ENCODE measurements at places on chromosomes 12 and 14.

GRCh38 chr12:2118481-2119255 lies 65.9 kb downstream of the CACNA1C start:
- no peak for DNase-seq

DNA sequence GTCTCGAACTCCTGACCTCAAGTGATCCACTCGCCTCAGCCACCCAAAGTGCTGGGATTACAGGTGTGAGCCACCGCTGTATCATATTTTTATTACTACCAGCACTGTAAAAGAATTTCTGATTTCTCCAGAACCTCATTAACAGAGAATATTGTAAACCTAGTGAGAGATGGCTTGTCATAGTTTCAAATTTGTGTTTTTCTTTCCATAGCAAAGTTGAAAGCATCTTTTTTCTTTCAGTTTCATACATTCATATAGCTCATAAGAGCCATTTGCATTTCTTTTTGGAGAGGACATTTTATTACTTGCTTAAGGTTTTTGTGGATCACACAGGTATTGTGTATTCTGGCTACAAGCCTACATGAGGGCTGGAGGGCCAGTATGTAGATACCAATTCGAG lies 58.0 kb downstream of the MIS18BP1 start:
- no peak for DNase-seq

DNA sequence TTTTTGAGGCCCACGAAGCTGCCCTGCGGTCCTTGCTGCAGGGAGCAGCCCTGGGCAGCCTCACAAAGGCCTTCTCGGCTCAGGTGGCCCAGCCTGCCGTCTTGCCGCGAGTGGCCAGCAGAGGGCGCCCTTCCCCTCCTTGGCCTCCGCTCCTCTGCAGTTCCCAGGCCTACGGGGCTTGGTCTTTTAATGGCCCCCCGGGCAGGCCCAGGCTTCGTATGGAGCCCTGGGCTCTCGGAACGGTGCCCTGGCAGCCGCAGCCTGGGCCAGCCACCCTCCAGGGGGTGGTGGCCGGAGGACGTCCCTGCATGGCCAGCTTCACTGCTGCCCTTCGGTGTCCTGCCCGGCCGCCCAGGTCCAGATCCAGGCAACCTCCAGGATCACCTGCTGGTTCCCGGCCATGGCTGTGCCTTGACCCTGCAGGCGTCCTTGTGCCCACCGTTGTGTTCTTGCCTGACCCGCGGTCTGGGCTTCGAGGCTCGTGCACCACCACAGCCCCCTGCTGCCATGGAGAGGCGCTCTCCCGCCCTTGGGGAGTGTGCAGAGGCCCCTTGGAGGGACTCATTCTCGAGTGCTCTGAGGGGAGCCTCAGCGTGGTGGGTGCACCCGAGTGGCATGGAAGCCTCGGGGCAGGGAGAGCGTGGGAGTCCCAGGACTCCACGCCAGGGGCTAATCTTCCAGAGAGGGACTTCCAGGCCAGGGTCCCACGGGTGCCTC lies 9.4 kb downstream of the ASPG start:
- DNase-seq: no peak

DNA sequence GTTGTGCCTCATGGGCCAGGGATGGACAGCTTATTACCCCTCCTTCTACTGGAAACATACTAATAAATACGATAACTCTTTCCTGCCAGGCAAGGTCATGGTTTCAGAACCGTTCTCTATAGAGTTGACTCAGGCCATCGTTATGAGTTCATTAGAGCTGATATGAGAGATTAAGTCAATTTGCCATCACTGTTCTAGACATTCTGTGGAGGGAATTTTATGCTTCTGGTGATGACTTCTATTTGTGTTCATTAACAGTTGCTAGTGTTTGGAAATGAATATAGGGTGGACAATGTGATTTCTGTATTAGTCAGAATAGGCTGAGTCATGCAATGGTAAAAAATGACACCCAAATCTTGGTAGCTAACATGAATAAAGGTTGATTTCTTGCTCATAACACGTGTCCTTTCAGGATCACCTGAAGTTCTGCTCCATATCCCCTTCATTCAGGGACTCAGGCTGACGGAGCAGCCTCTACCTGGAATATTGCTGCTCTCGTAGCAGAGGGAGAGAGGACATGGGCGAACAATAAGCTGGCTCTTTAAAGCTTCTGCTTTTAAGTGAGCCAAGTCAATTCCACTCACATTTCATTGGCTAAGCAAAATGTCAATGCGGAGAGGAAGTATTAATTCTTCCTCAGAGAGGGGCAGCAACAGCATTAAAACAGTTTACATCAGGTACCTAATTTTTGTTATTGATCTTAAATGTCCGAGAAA lies 18.5 kb upstream of the TBPL2 start:
- DNase-seq: no peak

- DNase-seq: no peak
Observed at GRCh38 chr12:76137606-76138005, 53.1 kb upstream of the NAP1L1 start.

DNA sequence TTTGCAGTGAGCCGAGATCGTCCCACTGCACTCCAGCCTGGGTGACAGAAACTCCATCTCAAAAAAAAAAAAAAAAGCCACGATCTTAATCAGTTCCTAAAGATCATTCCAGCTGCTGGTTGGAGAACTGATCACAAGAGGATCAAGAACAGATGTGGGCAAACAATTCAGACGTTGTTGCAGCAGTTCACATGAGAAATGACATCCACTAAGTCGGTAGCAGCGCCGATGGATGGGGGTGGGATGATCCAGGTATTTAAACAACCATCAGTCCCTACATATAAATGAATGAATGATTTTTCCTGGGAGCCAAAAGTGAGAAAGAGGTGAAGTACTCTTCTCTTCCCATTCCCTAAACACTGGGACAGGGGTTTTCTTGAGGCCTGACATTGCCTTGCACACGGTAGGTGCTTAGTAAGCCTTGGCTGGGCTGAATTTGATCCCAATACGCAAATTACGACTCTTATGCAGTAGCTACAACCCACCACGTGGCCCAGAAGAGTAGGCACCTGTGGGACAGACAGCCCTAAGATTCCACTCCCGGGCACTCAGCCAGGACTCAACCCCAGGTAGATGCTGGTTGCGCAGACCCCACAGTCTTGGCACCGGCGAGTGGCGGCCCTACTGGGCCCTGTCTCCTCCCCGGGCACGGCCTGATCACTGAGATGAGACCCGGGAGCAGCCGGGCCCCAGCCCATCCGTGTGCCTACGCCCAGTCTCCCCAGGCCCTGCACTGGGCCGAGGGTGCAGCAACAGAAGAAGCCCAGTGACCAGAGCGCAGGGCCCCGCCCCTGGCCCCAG lies 565 bp downstream of the SPRYD3 start:
- DNase-seq: no peak

DNA sequence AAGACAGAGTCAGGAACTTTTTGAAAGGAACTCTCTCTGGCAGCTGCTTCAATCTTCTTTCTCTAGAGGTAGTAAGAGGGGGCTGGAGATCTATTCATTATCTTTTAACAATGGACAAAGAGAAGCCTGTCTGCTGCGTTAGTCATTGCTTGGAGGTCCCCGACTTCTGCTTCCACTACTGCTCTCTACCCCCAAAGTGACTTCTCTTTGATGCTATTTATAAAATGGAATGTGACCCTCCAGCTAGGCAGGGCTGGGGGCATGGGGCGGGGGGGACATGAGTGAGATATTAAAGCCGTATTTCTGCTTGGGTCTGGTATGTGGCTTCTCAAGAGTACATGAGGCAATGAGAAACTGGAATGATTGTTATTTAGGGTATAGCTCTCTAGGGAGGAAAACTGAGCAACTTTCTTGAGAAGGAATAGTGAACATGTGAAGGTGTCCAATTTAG lies 41.4 kb upstream of the NUDT4 start:
- DNase-seq: no peak

- no peak for DNase-seq
Observed at GRCh38 chr12:105083551-105084105, 630 bp downstream of the ALDH1L2 start.

DNA sequence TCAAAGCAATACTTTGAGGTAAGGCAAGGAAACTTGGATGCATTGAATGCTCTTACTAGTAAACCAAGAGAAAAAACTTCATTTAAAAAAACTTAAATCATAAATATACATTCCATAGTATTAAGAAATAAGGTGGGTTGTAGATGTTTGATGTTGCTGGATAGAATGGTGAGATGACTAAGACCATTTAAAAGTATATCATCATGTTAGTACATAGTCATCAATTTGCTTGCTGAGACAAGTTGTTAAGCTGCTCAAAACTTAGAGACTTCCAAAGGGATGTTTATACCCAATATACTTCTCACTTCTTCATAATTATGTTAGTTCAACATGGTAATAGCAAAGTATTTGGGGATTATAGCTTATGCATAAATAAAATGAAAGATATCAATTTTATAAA lies 675.5 kb upstream of the MGAT4C start:
- DNase-seq: no peak

DNA sequence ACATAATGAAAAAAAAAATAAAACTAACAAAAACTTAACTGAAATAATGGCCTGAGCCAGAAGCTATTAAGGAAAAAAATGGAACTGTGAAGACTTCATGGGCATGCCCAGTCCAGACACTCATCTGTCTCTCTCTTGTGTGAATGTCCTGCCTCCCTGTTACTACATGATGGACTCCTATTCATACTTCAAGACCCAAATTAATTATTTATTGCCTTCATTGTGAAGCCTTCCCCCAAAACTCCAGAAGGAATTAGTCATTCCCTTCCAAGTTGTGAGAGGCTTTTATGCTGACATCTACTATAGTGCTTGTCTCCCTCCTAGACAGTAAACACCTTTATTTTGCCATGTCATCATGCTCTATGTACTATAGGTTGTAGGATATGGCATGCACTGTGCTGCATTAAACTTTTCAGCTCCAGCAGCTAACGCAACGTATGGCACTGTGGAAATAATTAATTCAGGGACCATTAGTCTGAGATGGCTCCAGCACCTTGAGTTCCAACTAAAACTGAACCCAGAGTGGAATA lies 25.0 kb upstream of the C12orf42 start:
- no peak for DNase-seq

GRCh38 chr12:132517740-132518100 lies 27.8 kb downstream of the FBRSL1 start:
- DNase-seq: no peak
